Suppressor macrophage treated with lipopolysaccharide for 4 hours (primary cell): ENCODE measurements at places on chromosomes 7 and 10.

GRCh38 chr10:33239257-33239656, 95.2 kb downstream of the NRP1 start:
- DNase-seq: no peak

DNA sequence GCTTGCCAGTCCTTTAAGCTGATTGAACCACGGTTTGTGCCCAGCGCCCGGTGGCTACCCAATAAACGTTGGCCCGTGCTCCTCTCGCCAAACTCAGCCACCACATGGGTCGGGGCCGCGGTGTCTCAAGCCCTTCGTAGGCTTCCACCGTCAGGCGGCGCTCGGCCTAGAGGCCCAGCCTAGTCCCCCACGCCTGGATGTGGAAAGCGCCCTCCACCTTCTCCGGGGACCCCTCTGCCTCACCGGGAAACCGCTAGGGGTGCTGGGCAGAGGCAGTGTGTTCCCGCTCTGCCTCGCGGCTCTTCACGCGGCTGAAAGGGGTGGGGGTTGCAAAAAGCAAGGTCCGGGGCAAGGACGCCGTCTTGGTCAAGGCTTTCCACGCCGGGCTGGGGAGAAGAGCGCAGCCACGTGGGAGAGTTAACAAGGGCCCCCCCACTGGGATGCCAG, 29.8 kb downstream of the LEP start:
- no peak for DNase-seq

DNA sequence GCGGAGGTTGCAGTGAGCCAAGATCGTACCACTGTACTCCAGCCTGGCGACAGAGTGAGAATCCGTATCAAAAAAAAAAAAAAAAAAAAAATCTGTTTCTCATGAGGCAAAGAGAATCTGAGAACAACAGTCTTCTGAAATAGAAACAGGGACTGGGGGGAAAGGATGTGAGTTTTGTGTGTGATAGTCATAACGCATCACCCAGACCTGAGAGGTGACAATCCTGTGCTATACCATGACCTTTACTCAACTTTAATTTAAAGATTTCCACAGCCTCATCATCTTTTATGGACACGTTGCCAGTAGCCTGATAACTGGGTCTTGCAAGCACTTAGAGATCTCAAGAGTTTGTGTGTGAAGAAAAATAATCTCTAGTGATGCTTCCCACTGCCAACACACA, 2.3 kb downstream of the ATXN7L1 start:
- no peak for DNase-seq

DNA sequence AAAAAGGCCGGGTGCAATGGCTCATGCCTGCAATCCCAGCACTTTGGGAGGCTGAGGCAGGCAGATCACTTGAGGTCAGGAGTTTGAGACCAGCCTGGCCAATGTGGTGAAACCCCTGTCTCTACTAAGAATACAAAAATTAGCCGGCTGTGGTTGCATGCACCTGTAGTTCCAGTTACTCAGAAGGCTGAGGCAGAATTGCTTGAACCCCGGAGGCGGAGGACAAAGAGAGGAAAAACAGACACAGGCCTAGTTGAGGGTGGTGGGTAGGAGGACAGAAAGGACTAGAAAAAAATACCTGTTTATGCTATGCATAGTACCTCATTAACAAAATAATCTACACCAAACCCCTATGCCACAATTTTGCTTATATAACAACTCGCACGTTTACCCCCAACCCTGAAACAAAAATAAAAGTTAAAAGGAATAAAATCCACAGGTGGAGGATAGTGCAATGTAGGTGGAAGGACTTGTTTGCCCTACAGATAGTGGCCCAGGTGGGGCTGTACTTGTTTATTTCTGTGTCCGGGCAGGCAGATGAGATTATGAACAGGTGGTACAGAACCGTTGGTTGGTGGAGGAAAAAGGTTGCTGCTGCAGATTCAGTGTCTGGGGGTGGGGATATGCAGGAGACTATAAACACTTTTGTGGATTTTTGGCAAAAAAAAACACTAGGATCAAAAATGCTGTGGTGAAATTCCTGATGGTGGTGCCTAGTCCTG, 5.1 kb downstream of the ZNF680 start:
- DNase-seq: no peak

DNA sequence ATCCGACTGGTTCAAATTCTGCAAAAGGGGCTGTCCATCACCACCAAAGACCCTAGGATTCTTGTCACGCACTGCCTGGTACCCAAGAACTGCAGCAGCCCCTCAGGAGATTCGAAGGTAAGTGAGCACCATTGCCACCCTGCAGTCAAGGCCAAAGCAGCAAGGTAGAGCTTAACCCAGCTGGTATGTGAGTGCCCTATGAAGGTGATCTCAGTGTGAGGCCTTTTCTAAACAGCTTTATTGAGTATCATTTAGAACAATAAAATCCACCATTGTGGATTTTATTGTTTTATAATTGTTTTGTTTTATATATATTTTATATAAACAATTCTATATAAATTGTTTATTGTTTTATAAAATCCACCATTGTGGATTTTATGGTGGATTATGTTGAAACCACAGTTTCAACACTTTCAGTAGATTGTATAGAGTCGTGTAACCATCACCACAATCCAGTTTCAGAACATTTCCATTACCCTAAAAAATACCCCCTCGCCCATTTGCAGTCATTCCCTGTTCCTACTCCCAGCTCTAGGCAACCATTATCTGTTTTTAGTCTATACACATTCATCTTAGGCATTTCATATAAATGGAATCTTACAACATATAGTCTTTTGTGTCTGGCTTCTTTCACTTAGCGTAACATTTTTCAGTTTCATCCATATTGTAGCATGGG, 20.1 kb upstream of the CALU start:
- no peak for DNase-seq

- no peak for DNase-seq
These were observed 104.9 kb downstream of the VPS50 start for GRCh38 chr7:93337052-93337451.

- peak; percentile 95 for DNase-seq
These were observed 124.8 kb downstream of the PPP1R17 start for GRCh38 chr7:31811650-31812461.

DNA sequence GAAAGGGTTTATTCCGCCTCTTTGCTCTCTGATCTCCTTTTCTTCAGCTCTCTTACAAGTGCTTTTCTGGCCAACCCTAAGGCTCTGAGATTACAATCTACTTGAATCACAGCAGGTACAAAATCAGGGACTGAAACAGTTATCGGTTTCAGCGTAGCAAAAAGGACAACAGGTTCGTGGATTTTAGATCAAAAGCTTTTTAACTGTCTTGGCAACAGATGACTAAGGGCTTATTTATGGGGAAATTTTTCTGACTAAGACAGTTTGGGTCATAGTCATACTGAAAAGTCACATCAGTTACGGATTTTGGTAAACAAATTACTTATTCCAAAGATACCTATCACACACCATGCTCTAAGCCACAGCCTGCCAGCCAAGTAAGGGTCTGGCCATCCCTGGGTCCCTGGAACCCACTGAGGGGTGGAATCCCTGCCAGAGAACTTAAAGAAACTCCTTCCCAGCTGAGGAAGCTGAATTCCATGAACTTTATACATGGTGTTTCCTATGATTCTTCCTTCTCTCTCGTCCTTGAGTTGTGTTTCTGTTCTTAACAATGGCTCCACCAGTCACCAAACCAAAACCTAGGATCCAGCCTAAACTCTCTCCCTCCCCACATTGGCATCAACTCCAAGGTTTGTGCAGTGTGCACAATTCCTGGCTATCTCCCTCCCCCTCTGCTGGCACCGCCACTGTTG, 169.3 kb downstream of the FAM107B start:
- peak; percentile 82 for DNase-seq

DNA sequence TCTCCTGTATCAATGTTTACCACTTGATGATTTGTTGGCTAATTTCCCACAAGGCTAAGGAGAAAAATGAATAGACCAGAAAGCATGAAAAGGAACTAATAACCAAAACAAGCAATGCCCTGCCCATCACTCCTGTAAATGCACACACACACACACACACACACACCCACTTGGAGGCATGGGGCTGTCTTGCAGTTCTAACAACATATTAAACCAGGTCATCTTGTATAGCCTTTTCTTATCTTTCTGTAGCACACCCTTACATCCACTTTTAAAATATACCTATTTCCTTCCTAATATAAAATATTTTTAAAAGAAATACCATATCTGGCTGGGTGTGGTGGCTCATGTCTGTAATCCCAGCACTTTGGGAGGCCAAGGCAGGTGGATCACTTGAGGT, 105.3 kb downstream of the CTTNBP2 start:
- DNase-seq: no peak

GRCh38 chr7:128108641-128109423, 77.6 kb upstream of the LRRC4 start:
- peak; percentile 84 for DNase-seq

DNA sequence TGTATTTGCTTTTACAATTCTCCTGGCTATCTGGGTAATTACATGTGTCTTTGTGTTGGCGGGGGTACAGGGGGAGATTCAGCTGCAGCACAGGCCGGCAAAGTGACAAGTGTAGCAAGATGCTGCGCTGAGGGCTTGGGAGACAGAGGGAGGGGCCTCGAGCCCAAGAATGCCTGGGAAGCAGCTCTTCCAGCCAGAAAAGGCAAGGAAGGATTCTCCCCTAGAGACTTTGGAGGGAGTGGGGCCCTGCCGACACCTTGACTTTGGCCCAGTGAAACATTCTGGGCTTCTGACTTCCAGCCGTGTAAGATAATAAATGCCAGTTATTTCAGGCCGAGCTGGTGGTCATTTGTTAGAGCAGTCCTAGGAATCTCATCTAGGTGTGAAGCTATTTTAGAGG, 7.2 kb upstream of the REPIN1 start:
- no peak for DNase-seq

- DNase-seq: peak; percentile 31
These were observed 514 bp upstream of the GAD2 start for GRCh38 chr10:26215935-26216584.

GRCh38 chr10:58706836-58707235, 194.2 kb downstream of the BICC1 start:
- no peak for DNase-seq

- peak; percentile 33 for DNase-seq
These were observed 35.2 kb downstream of the ATXN7L1 start for GRCh38 chr7:105840981-105841749.

- no peak for DNase-seq
These were observed 116.2 kb downstream of the ELMO1 start for GRCh38 chr7:37332243-37333016.

DNA sequence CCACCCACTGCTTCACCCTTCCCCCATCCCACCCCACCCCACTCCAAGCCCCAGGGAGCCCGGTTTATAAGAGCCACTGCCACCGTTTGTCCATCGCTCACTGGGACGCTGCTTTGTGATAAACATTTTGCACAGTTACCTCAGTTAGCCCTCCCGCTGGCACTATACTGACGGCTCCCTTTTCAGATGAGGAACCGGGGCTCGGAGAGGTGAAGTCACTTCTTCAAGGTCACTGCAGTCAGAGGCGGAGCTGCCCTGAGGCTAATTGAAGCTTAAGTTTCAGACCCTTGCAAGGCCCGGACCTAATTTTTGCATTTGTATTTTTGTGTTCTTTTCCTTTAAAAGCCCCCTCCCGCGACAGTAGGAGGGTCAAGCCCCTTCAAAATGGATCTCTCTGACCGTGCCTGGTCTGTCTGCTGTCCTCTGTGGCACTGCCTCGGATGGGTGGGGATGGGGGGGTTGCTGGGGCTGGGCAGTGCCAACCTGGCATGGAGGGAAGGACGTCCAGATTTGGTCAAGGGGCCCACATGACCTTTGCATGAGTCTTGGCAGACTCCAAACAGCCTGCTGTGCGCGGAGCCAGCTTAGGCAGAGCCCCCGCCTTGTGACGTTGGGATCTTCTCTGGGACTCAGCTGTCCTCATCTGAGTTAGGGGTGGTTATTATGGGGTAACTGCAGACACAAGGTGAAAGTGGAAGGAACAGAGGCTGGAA, 17.7 kb upstream of the NODAL start:
- peak; percentile 38 for DNase-seq

DNA sequence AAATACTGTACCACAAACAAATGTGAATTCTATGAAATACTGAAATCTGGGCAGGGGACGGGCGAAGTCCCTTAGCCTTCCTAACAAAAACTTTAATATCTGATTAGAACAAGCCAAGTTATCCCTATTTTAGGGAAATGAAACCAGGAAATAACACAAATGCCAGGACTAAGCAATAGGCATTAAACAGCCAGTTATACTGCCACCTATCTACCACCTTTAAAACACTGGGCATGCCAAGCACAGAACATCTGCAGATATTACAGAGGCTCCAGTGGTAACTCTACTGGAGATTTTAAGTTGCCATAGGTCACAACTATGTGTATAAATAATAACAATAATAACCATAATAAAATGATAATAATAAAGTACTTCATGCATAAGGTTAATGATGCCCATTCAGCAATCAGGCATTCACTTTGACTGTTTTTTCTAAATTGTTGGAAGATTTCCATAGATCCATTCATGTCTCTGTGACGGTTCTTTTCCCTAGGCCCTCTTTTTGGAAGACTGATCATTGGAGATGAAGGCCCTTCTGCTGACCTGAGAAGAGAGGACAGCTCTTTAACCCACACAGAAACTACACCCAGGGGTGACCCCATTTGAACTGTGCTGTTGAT, 195.7 kb downstream of the CACNA2D1 start:
- DNase-seq: peak; percentile 36

DNA sequence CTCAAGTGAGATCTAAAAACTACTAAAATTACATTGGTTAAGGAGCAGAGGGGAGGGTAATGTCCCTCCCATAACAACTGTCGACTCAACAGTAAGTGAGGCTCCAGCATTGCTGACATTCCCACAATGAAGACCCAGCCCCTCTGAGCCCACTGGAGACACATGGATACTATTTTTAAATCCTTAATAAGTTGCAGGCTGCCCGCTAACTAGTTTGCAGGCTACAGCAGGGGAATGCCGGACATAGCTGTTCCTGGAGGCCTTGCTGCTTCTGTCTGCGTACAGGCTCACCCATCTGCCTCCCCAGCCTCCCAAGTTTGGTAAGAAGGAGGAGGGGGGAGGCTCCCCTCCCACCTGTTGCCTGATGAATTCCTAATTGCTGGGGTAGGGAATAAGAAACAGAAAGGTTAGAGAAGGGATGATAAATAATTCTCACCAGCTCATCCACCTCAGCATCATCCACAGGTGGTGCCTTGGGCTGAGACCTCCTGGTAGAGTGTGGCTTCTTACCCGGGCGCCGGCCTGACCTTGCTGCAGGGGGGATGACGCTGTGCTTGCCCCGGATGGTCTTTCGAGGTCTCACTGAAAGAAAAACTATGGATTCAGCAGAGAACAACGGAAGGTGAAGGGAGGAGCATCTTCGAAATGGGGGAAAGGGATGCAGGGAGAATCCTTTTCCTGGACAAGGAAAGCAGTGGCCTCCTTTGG, 10.1 kb downstream of the FZD9 start:
- no peak for DNase-seq

- peak; percentile 32 for DNase-seq
These were observed 5.3 kb upstream of the MAGI2 start for GRCh38 chr7:79458796-79459195.

GRCh38 chr7:33667196-33667595, 238.1 kb upstream of the BMPER start:
- no peak for DNase-seq

GRCh38 chr7:2663121-2663886, 24.7 kb upstream of the AMZ1 start:
- DNase-seq: no peak

GRCh38 chr10:77899080-77899477, 27.5 kb downstream of the DLG5 start:
- no peak for DNase-seq
